ENCODE measurements at places on chromosomes 1 and 21.

DNA sequence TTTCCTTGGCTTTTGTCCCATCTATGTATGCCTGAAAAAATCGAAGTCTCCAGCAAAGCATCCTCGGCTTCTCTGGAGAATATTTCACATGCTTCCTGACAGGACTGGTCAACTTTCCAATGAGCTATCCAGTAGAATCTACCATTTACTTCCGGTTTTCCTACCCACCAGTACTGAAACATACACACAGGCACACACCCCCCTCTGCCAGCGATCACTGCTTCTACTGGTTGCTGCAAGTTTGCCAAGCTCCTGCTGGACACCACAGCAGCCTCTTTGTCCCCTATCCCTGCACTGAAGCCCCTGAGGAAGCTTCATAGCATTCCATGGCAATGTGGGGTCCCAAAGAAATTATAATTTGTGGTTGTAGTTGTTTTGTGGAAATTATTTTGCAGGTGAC lies 536.8 kb downstream of the MATN1 start:
- DNase-seq, result no peak

DNA sequence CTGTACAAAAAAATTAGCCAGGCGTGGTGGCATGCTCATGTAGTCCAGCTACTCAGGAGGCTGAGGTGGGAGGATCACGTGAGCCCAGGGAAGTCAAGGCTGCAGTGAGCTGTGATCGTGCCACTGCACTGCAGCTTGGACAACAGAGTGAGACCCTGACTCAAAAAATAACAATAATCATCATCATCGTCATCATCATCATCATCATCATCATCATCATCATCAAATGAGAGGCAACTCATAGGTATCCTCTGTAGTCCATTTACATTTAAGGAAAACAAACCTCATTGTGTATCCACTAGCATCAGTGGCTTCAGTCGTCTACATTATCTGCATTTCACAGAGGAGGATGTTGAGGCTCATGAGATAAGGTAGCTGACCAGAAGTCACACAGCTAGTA lies 68.8 kb upstream of the SELENON start:
- DNase-seq, result no peak

DNA sequence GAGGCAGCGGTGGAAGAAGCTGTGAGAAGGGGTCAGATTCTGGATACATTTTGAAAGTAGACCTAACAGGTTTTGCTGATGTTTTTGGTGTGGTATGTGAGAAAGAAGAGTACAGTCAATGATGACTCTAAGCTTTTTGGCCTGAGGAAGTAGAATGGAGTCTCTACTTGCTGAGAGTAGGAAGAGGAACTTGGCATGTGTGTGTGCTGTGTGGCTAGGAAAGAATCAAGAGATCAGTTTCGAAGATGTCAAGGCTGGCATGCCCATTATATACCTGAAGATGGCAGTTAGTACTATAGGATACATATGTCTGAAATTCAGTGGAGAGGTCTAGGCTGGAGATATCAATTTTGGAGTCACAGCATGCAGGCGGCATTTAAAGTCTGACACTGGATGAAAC lies 64.4 kb downstream of the MAB21L3 start:
- no peak for DNase-seq

DNA sequence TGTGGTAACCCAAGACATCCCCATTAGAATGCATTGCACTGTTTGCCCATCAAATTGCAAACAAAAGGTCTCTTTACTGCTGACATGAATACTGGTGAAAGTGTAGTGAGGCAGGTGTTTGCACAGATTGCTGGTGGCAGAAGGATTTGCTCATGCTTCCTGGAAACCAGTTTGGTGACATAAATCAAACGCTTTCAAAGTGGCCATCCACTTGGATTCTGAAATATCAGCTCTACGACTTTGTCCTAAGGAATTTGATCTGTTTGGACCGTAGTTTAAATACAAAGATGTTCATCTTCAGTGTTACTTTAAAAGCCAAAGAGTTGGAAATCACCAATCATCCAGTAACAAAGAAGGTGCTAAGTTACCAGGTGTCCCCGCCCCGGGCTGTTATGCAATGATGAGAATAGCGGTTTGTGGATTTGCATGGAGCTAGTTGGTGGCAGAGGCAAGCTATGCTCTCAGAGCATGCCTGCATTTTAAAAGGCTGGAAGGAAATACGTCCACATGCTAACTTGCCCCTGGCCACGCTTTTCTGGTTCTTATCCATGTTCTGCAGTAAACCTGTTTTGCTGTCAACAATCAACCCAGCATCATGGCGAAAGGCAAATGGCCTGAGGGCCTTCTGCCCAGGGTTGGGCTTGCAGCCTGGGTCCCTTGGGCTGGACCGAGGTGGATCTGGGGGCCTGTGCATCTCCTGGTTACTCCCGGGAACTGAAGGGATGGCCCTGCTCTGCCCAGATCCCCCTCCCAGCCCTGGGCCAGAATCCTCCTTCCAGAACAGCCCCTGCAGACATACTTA lies 49.2 kb downstream of the UMODL1 start:
- DNase-seq, result no peak

DNA sequence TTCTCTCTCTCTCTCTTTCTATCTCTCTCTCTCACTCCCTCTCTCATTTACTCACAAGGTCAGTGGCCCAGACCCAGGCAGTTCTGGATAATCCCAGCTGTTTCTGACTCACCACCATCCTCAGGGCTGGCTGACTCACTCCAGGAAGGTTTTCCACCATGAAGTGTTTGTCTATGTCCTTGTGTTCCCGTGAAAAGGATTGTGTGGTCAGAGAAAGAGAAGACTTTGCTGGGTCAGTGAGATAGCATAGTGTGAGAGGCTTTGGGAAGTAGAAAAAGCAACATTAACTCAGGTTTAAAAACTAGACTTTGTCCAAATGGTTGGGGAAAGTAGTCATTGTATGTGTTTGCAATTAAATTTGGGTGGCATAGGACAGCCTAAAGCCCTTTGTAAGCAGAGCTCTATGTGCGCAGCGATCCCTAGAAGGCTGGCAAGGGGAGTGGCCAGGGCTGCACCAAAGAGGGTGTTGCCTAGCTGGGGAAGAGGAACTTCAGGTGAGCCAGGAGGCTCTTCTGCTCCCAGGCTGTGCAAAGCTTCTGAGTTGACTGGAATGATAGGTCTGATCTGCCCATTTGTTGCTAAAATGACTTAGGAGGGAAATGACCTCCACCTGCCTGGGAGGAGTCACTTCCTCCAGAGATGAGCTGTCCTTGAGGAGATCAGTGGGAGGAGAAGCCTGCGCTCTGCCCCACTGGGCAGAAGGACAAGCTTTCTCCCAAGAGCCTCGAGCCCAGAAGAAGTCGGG lies 4.9 kb upstream of the CAPN2 start:
- DNase-seq, result no peak

- no peak for DNase-seq
Observed at GRCh38 chr1:167516404-167517388, 1.6 kb downstream of the CD247 start.

GRCh38 chr1:209890641-209891330 lies 47.2 kb upstream of the SYT14 start:
- DNase-seq, result no peak

GRCh38 chr1:47178654-47179016 lies 11.2 kb downstream of the PDZK1IP1 start:
- no peak for DNase-seq

DNA sequence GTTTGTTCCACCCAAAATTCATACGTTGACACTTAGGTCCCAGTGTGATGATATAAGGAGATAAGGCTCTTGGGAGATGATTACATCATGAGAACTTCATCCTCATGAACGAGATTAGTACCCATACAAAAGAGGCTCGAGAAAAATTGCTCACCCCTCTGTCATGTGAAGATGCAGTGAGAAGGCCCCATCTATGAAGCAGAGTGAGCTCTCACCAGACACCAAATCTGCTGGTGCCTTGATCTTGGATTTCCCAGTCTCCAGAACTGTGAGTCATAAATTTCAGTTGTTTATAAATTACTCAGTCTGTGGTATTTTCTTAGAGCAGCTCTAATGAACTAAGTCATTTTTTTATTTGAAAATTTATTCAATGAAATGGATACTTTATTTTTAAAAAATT lies 42.6 kb upstream of the USP25 start:
- DNase-seq, result no peak

DNA sequence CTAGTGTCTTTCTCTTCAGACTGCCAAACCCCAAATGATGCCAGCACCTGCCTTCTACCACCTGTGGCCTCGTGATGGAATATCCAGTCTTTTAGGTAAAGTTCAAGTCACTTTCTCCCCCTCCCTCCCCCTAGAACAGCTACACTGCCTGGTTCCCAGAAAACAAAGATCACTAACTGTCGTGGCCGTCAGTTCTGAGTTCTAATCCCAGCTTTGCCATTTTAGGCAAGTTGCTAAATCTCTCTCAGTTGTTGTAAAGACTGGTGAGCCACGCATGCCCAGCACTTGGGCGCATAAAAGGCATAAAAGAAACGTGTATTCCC lies 648 bp upstream of the TRAPPC3 start:
- DNase-seq, result no peak

GRCh38 chr1:92038695-92039346 lies 9.0 kb downstream of the EPHX4 start:
- DNase-seq, result no peak

DNA sequence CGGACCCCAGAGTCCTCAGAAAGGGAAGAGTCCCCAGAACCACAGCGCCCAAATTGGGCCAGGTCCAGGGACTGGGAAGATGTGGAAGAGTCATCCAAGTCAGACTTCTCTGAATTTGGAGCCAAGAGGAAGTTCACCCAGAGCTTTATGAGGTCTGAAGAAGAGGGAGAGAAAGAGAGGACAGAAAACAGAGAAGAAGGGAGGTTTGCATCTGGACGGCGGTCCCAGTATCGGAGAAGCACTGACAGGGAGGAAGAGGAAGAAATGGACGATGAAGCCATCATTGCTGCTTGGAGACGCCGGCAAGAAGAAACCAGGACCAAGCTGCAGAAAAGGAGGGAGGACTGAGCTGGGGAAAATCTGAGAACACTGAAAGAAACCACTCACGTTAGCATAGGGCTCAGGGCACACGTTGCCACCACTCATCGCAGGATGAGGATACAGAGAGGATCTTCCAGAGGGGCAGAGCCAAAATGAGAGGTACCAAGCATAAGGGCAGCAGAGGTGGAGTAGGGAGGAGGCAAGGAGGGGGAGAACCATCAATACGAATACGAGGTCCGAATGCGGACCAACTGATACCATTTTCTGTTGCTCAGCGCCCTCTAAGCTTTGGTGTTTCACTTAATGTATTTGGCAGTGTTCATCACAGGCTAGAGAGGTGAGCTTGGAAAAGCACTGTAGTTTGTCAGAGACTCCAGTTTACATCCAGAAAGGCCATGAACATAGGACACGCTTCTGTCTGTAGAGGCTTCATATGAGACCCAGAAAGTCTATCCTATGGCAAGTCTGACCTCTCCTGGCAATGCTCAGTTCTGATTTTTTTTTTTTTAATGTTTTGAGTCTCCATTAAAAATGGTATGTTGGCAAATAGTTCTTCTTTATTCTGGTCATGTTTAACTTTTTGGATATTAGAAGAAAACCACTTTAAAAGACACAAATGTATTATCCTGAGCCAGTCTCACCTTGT lies 34.7 kb downstream of the STYXL2 start:
- no peak for DNase-seq

DNA sequence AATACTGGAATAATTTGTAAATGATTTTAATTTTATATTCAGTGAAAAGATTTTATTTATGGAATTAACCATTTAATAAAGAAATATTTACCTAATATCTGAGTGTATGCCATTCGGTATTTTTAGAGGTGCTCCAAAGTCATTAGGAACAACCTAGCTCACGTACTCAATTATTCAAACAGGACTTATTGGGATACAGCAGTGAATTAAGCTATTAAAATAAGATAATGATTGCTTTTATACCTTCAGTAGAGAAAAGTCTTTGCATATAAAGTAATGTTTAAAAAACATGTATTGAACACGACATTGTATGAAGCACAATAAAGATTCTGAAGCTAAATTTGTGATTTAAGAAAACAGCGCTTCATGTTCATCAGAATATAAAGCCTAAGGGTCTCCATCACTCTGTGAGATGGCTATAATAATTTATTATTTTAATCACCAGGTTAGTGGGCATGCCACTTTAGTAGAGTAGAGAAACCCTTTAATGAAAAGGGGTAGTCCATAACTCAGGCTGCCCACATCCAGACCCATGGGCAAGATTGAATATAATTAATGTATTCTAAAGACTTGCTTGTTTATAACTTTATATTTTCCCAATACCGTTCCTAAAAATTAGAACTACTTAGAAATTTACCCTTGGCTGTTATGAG lies 3.2 kb downstream of the CCN1 start:
- DNase-seq, result no peak

GRCh38 chr21:26840912-26841311 lies 4.3 kb downstream of the ADAMTS1 start:
- no peak for DNase-seq

- DNase-seq, result no peak
Observed at GRCh38 chr1:204972426-204972825, 70.6 kb upstream of the CNTN2 start.

DNA sequence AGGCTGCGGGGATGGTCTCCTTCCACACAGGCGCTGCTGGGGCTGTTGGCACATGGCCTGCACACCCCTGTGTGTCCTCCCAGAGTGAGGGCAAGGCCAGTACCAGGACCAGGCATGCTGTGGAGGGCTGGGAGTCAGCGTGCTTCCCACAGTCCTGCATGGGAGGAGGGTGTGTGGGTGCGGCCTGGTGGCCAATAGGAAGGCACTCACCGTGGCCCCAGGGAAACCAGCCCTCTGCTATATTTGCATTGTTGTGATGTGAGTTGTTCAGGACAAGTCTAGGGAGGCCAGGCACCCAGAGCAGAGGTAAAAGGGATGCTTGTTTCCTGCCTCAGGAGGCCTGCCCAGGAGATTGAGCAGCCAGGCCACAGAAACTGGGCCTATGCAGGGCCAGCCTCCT lies 59.5 kb downstream of the S100B start:
- no peak for DNase-seq

DNA sequence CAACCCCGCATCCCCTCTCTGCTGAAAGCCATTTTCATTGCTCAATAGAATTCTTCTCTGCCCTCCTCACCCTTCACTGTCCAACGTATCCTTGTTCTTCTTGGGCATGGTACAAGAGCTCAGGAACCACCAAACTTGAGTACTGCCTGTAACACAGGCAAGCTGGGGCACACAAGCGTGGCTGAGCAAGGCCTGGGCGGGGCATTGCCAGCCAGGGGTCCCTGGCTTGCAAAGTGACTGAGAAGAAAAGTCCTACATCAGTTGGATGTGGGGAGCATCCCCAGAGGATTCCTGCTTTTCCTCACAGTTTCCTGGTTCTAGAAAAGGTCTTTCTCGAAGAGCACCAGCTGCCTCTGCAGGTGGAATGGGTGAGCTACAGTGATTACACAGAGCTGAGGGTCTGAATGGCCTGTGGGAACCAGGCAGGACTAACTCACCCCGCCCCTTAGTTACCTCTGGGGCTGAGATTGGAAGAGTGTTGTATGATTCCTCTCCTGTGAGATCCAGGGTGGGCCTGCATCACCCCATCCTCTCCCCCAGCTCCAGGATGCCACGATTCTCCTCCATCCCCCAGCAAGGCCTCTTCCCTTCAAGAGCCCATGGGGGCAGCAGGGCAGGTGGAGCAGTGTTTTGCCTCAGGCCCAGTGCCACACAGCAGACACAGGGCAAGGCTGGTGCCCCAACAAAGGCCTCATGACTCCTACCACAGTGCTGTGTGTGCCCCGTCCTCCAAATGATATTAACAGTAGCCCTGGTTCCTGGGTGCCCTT lies 121.9 kb downstream of the MATN1 start:
- no peak for DNase-seq

Measured in right renal cortex interstitium (tissue), 3 donors.